NCI-H226 (cell line): ENCODE measurements at places on chromosomes 2 and 18.

DNA sequence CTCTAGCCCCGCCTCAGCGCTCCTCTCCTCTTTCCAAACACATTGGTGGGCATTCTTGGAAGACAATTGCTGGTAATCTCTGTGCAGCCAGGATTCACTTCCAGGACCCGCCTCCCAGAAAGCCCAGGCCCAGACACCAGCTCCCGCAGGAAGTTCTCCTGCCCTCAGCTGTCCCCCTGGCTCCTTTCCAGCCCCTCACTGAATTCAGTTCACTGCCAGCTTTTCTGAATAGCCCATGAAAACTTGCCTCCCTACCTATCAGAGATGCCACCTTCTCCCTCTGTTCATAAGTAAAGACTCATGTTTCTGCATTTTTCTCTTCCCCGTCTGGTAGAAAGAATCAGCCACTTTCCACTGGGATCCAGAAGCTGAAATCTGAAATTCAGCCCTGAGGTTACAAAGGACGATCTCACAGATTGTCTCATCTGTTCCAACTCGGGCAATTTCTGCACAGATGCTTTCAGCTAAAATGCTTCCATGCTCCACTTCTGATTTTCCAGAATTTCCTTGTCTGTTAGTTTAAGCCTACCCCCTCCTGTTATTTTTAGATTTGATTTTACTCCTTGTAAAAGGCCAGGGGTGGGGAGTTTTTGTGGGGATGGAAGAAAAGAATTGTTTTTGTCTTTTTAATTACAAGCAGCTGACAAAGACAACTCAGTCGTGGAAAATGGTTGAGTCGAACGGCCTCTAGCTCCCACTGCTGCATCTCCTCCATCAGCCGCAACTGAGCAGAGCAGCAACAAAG is 98.1 kb downstream of the SP3 start:
- no peak for DNase-seq

- DNase-seq: no peak
Measured at GRCh38 chr18:74097803-74098202, 49.8 kb downstream of the FBXO15 start.

GRCh38 chr2:39447266-39448168 is 10.4 kb upstream of the MAP4K3 start:
- peak; percentile 21 for DNase-seq

DNA sequence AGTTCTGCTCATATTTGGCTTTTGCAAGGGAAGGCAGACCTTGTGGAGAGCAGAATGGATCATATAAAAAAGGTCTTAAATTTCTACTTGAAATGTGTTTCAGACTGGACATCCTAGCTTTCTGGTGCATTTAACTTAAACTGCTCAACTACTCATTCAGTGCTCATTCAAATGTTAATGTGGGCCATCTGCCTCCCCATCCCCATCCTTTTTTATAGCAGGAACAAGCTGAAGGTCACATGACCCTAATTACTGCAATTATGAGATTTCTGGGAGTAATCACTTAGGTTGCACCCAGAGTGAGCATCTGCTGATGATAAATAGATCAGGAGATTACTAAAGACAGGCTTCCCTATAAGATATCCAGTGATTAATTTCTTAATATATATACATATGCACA is 96.1 kb downstream of the MAP2 start:
- no peak for DNase-seq

DNA sequence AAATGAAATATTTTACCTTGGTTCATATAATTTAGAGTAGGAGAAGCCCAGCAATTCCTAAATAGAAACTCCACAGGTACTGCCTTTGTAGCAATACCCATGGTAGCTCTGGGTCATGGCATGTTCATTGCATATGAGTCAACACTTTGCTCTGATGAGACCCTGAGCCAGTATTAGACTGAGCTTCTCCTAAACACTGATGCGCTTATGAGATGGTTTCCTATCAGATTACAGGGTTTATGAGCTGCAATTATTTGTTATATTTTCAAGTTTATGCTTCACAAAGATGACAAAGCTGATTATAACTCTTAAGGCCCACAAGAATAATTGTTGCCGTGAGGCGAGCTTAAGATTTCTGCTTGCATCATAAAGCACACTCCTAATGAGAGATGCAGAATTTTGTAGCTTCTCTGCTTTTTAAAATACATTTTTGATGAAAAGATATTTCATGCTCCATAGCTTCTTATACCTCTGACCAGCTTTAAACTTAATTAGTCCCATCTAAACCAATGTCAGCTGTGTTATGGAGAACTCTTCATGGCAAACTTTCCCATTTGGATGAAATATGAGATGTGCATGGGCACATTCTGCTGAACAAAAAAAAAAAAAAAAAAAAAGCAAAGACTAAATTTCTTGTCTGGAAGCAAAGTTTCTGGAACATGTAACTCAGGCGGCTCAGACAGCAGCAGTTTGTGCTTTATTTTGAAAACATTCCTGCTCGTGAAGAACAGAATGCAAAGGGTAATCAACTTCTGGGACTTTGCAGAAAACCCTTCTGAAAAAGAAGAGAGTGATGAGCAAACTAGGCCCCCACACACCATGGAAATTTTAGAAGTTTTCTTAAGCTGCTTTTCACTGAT is 162.6 kb downstream of the KCNE4 start:
- DNase-seq: no peak

GRCh38 chr2:120343433-120344105 is 2.4 kb upstream of the INHBB start:
- DNase-seq: peak; percentile 63

DNA sequence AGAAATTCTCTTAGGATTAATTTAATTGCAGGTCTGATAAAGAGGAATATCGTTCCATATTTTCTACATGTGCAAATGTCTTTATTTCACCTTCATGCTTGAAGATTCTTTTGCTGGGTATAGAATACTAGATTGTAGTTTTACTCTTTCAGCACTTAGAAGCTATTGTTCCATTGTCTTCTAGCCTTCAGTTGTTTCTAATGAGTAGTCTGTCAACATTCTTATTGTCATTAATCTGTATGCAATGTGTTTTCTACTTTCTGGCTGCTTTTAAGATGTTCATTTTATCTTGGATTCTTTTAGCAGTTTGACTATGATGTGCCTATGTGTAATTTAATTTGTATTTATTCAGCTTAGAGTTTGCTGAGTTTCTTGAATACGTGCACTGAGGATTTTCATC is 64.3 kb upstream of the ZNF385B start:
- DNase-seq: no peak

DNA sequence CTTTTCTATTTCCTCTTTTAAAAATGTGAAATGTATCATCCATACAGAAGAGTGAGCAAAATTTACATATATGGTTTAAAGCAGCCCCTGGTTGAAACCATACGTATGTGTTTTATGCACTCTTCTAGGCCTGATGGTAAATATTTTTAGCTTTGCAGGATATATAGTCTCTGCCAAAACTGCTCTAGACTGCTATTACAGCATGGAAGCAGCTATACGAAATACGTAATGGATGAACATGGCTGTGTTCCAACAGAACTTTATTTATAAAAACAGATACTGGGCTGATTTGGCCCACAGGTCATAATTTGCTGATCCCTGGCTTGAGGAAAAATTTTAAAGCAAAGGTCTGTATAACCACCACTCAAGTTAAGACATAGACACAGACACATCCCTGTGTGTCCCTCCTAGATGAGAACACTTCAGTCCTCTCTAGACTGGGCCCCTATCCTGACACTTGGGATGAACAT is 42.5 kb upstream of the ATP8B1 start:
- no peak for DNase-seq

GRCh38 chr2:186460465-186460864 is 25.6 kb upstream of the ZC3H15 start:
- no peak for DNase-seq

DNA sequence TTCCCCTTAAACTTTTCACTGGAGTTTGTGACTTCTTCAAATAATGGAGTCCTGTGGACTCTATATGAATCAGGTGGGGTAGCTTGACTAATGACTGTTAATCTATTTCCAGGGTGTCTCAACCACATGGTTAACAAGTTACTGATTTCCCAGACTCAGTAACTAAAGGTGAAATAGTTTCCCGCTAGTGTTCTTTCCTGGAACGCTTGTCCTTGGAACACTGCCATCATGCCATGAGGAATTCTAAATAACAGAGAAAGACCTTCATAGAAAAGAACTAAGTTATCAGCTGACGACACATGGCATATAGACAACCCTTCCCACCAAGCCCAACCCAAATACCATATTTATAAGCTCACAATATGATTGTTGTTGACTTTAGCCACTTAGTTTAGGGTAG is 1027.9 kb upstream of the FAM98A start:
- DNase-seq: no peak

- no peak for DNase-seq
Measured at GRCh38 chr2:192126426-192126825, 68.3 kb downstream of the TMEFF2 start.

DNA sequence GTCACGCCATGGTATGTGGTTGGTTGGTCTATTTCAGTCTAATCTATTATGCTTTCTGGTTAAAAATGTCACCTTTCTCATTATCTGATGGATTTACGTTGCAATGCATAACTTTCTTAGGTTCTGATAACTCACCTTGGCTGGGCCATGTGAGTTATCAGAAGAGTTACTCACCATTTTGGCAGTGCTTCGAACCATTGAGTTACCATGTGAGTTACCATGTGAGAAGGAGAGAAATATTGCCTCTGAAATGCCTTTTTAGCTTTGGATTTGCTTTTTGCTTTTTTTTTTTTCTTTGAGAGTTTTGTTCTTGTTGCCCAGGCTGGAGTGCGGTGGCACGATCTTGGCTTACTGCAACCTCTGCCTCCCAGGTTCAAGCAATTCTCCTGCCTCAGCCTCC is 1.6 kb downstream of the SMARCAL1 start:
- DNase-seq: no peak

GRCh38 chr2:24493713-24494112 is 2.7 kb downstream of the NCOA1 start:
- no peak for DNase-seq

- DNase-seq: no peak
Measured at GRCh38 chr2:57725337-57725947, 321.2 kb upstream of the VRK2 start.

- no peak for DNase-seq
Measured at GRCh38 chr18:38690626-38691025, 1125.0 kb upstream of the CELF4 start.

GRCh38 chr2:175439416-175439815 is 257.9 kb upstream of the ATP5MC3 start:
- no peak for DNase-seq

- no peak for DNase-seq
Measured at GRCh38 chr18:49651033-49651432, 89.2 kb downstream of the LIPG start.

DNA sequence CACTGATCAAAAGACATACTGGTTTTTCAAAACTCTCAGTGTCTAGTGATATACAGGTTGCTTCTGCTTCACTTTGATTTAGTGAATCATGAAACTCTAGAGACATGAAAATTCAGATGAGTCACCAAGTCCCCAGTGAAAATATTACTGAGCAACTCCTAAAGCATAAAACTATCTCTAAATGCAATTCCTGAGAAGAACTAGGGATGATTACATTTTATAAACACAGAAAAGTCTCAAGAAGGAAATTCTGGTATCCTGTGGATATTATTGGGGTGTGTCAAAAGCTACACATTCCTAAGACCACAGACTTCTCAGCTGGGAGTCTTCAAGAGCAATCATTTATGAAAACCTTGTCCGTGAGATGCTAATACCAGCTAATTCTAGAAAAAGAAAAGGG is 9.7 kb downstream of the LRRTM4 start:
- DNase-seq: no peak

GRCh38 chr18:74795751-74796150 is 198.1 kb downstream of the ZNF407 start:
- DNase-seq: no peak

GRCh38 chr2:24893934-24894333 is 26.1 kb downstream of the ADCY3 start:
- DNase-seq: no peak

- peak; percentile 45 for DNase-seq
Measured at GRCh38 chr2:88671786-88672427, 19.6 kb upstream of the RPIA start.
